Stomach (tissue), 19 donors: ENCODE measurements at places on chromosomes 13 and 19.

GRCh38 chr13:75726306-75726705, 90.2 kb downstream of the LMO7 start:
- DNase-seq, result no peak

GRCh38 chr13:50847501-50847900, 4.0 kb upstream of the DLEU7 start:
- no peak for DNase-seq

GRCh38 chr19:52725528-52725961, 9.3 kb downstream of the ZNF611 start:
- DNase-seq, result peak; percentile 91

DNA sequence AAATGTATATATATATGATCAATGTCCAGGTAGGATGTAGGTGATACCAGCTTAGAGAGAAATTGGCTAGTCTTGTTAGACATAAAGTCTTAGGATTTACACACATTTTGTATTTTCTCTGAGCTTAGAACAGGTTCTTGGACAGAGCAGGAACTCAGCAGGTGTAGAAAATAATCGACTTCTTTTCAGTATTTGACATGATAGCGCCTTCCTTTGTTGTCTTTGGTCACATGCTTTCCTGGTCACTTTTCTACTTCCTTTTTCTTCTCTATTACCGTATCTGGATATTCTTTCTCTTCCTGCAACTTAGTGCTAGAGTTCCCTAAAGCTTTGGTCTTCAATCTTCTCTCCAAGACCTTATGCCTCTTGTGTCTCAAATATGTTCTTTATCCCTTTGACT, 107.4 kb downstream of the LRCH1 start:
- no peak for DNase-seq

DNA sequence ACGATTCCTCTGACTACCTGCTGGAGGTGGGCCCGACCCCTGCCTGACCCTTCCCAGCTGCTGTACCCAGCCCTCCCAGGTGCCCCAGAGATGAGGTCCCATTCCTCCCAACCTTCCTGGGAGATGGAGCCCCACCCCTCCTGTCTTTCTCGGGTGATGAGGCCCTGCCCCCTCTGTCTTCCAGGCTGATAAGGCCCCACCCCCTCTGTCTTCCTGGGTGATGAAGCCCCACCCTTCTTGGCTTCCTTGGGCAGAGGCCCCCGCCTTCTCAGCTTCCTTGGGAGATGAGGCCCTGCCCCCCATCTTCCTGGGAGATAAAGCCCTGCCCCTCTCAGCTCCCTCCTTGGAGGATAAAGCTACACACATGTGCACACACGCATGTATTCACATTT, 47.9 kb downstream of the CERS4 start:
- DNase-seq, result no peak

DNA sequence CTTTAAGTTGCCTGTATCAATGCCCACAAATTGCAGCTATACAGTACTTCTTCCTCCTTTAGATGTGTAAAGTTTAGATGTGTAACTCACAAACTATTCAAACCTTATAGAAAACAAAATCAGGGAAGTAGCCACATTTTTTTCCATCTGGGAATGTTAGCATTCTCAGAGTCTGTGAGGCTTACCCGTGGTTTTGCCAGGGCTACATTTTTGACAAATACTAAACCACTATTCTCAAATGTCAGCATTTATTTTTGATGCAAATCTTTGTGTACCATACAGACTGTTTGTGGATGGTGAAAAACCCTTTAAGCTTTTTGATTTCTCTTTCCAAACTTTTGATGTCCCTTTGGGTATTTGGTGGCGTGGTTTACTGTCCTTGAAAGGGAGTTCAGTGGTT, 216.4 kb downstream of the POSTN start:
- no peak for DNase-seq

GRCh38 chr13:111092685-111093084, 22.4 kb upstream of the ARHGEF7 start:
- DNase-seq, result no peak

DNA sequence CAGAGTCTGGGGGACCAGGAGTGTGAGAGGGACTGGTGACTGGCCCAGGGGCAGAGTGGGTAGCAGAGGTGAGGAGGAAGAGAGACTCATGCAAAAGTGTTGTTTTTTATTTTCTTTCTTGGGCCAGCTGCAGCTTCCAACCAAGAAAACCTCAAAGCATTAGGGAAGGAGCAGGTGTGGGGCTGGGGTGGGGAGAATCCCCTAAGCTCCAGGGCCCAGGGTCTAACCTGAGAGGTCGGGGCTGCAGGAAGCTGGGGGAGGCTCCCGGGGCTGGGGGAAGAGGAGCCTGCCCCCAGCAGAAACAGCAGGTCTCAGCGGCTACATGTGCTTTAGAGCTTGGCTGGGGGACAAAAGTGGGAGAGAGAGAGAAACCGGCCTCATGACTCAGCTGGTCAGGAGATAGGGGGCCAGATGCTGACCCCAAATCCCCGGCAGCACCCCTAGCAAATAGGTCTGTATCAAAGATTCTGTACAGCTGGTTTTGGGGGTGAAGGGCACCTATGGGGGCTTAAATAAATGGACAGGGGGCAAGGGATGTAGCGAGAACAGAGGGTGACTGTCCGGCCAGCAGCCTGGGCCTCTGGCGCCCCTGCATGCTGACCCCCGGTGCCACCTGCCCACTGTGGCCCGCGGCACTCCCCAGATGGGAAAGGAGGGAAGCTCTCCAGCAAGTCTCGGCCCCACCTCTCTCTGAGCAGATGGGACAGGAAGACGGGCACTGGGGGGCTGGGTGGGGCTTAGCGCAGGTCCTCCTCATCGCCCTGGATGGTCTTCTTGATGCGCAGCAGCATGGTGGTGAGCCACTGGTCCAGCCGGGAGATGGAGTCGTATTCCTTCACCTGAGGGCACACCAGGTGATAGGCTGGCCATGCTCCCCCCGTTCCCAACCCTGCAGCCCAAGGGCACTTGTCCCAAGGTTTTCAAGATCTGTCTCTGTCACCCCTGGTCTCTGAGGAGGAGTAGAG, 3.8 kb upstream of the KPTN start:
- no peak for DNase-seq

DNA sequence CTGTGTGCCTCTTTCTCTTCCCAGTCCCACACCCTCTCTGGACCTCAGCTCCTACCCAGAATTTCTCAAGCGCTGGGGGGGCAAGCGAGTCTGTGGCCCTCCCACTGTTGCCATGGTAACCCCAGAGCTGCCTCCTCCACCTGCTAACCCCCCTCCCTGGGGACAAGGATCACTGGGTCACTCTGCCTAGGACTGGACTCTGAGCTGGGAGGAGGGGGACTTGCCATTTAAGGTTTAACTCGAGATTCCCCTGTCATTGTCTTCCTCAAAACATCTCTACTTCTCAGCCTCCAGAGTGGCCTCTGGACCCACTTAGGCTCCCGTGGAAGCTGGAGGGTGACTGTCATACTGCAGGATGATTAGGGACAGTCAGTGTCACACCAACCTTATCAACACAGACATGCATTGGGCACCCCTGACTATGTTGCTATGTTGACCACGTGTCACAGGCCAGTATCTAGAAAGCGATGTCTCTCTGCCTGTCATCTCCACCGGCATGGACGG, 2.2 kb downstream of the PALM3 start:
- DNase-seq, result no peak

- peak; percentile 80 for DNase-seq
Measured at GRCh38 chr13:74145249-74145975, 11.2 kb upstream of the KLF12 start.

- DNase-seq, result peak; percentile 66
Measured at GRCh38 chr13:97257800-97258799, 36.0 kb downstream of the MBNL2 start.

DNA sequence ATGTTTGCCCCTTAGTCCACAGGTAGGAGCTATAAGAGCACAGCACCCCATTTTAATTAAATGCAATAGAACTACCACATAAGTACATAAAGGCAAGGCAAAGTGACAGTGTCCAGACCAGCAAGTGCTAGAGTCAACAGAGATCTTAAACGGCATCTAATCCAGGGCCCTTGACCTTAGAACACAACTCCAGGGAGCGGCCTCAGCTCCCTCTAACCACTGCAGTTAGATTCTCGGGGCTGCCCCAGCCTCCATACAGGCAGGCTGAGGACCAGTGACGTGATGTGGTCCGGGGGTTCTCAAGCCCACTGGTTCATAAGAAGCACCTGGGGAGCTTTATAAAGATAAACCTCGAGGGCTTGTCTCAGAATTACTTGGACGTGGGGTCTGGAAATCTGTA, 10.0 kb upstream of the ATP12A start:
- no peak for DNase-seq

DNA sequence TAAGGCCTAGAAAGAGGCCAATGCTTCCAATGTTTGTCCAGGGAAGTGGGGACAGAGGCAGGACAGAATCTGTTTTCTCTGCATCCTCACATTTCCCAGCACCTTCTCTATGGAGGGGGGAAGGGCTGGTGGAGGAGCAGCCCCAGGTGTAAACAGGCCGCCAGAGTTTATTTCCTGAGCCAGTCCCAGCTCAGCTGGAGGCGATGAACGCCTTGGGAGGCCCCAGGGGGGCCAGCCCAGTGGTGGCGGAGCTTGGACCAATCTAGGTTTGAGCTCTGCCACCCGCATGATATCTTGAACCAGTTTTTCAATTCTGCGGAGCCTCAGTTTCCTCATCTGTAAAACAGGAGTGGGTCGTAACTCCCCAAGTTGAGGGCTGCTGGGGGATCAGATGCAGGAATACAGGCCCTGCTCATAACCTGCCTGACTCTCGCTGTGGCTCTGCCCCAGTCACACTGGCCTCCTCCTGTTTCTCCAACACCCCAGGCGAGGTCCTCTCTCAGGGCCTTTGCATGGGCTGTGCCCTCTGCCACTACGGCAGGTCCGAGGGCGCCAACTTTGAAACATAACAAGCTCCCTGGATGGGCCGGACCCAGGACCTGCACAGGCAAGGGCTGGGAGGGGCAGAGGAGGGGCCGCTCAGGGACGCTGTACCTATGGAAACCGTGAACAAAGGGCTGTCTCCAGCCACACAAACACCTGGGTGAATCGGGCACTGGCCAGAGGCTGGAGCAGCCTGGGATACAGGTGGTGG, 1.1 kb downstream of the TNFAIP8L1 start:
- peak; percentile 77 for DNase-seq

DNA sequence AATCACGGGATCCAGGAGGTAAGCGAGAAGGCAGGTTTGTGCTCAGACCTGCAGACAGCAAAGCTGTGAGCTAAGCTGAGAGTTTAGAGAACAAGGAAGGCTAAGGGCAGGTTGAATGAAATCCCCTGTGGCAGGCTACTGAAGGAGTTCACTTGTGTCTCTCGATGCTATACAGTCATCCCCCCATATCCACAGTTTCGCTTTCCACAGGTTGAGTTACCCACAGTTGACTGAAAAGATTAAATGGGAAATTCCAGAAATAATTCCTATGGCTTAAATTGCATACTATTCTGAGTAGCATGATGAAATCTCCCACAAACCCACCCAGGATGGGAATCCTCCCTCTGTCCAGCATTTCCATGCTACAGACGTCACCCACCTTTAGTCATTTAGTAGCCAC, 49.6 kb downstream of the ABCC4 start:
- no peak for DNase-seq

GRCh38 chr13:61170856-61171255, 244.8 kb downstream of the PCDH20 start:
- DNase-seq, result no peak

- DNase-seq, result peak; percentile 90
Measured at GRCh38 chr19:46014941-46015686, 7.7 kb downstream of the PGLYRP1 start.

GRCh38 chr19:49488046-49488862, 846 bp downstream of the RPL13A start:
- DNase-seq, result peak; percentile 38

- no peak for DNase-seq
Measured at GRCh38 chr19:425056-425455, 16.1 kb upstream of the C2CD4C start.
